ENCODE measurements at places on chromosomes 4 and X.

DNA sequence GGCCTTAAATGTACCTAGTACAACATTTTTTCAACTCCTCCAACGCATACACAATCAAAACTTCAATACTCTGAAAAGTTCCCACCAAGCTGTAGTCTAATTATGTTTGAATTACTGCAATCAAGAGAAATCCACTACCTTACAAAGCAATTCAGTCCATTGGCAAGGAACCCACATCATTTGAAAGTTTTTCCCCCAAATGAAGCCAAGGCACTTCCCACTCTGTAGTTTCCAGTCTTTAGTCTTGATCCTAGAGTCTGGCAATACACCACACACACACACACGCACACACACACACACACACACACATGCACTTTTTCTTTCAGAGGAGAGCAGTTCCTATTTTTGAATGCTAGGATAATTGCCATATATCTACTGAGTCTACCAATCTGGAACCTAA, 79.6 kb downstream of the ANTXR2 start:
- peak; percentile 17 for DNase-seq

GRCh38 chr4:153248641-153249198, 44.5 kb downstream of the TRIM2 start:
- DNase-seq, result no peak

GRCh38 chr4:163988865-163989264, 494.4 kb downstream of the TMA16 start:
- no peak for DNase-seq

DNA sequence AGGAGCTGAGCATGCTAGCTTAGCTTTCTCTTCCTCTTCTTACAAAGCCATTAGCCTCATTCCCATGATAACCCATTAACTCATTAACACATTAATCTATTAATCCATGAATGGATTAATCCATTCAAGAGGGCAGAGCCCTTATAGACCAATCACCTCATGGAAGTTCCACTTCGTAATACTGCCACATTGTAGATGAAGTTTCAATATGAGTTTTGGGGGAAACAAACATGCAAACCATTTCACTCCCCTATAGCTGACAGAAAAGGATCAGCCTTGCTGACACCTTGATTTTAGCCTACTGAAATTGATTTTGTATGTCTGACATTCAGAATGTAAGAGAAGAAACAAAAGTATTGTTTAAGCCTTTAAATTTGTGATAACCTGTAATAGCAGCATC, 251.8 kb upstream of the GALNTL6 start:
- DNase-seq, result no peak

GRCh38 chr4:3516836-3517730, 15.1 kb downstream of the LRPAP1 start:
- DNase-seq, result no peak

DNA sequence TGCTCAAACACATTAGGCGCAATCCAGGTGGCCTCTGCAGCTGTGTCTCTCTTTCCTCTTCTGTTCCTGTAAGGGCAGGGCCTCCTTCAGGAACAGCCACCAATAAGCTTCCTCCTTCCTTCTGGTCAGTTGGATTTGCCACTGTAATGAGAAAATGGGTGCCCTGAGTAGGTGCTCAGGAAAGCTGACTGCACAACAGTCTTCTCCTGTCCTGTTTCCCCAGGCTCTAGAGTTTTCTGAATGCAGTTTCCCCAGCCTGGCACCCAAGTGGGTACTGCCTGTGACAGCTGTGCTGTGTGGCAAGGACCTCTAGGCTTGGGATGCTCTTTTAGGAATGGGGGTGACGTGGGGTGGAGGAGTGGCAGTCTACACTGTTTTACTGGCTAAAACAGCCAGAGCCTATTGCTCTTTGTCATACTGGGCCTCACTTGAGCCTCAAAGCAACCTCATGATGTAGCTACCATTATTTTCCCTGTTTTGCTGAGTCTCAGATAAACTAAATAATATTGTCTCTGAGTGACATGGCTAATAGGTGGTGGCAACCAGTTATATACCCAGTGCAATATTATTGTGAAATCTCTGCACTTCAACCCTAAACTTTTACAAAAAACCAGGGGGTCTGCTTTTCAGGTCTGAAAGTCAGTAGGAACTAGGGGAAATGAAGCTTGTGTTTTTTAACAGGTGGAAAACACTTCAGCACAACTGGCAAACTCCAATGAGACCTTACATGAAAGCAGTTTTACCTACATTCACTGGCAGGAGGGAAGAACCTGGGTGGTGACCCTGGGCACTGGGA, 1.2 kb downstream of the CXCL2 start:
- no peak for DNase-seq

DNA sequence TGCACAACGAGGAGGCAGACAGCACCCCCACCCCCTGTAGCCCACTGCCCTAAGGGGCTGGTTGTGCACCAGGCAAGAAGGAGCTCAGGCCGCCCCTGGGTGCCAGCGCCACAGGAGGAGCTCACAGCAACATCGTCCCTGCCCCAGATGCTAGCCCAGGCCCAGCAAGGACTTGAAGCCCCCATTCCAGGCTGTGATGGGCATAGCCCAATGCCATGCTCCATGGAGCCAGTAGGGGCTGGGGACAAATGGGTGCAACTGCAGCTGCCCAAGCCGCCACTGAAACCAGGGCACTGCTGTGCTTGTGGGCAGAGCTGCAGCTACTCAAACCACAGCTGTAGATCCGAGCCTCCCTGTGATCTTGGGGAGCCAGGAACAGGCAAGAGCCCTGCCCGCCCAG, 241.3 kb upstream of the GIMD1 start:
- DNase-seq, result no peak

DNA sequence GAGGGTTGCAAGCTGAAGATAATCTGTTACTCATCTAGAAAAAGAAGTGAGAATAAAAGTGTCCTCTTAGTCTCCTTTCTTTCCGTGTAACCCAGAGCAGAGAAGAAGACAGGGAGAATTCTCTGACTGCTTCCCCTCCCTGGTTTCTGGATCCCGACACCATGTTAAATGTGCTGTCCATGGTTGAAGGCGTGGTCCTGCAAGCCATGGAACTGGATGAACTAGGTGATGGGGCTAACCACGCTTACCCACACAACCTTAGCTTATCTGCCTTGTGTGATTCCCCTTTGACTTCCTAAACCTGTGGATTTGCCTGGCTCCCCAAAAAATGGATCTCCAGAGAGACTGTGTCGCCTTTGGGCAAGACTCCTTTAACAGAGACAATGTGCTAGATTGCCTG, 907.6 kb downstream of the FSTL5 start:
- DNase-seq, result peak; percentile 10

- DNase-seq, result no peak
Measured at GRCh38 chr4:170386511-170386910, 296.8 kb upstream of the AADAT start.

GRCh38 chr4:154778264-154778663, 2.8 kb upstream of the RBM46 start:
- DNase-seq, result no peak

- no peak for DNase-seq
Measured at GRCh38 chrX:17585006-17585405, 152.3 kb upstream of the SCML1 start.

GRCh38 chr4:109302361-109303139, at the start of gene COL25A1:
TSS of gene COL25A1 (minus strand) at chr4:109302658.
- peak; percentile 75 for DNase-seq

- peak; percentile 96 for DNase-seq
Measured at GRCh38 chr4:23934915-23935314, 45.1 kb upstream of the PPARGC1A start.

DNA sequence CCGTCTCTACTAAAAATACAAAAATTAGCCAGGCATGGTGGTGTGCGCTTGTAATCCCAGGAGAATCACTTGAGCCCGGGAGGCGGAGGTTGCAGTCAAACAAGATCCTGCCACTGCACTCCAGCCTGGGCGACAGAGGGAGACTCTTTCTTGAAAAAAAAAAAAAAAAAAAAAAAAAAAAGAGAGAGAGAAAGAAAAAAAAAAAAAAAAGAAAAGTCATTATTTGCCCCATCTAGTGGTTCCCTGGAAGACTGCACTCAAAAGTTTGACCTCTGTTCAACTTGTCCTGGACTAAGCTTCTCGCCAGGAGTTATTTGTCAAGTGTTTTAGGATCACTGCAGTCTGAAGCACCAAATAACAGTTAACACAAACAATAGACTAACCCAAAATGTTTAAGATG, 45.3 kb upstream of the KCTD8 start:
- peak; percentile 23 for DNase-seq

DNA sequence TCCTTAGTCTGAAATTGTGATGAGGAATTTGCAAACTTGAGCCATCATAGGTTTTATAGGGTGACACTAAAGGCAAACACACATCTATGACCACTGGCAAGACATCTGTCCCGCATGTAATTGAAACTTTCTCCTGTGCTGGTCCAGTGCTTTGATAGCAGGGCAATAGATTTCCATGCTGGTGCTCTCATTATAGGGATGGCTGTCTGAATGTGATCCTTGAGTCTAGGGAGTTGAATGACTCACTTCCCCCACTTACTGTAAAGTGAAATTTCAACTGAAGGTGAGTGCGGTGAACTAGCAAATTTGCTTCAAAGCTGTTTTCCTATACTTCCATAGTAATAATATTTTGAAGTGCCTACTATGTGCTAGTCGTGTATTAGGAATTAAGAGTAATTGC, 1630.0 kb downstream of the STIM2 start:
- DNase-seq, result peak; percentile 1

DNA sequence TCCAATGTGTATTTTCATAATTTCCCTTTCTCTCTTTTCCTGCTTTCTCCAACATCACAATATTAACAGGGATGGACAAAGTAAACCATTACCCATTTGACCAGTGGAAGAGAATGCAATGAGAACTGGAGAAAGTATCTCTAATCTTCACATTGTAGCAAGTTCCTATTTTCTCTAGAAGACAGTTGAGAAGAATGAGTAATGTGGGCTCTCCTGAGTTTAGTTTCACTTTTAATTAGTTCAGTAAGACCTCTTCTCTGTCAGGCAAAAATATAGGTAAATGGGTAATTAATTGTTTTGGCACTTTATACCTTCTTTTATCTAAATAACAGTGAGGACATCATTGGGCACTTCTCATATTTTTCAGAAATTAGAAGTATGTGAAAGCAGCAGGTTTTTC, 602.0 kb downstream of the GLUD2 start:
- no peak for DNase-seq

DNA sequence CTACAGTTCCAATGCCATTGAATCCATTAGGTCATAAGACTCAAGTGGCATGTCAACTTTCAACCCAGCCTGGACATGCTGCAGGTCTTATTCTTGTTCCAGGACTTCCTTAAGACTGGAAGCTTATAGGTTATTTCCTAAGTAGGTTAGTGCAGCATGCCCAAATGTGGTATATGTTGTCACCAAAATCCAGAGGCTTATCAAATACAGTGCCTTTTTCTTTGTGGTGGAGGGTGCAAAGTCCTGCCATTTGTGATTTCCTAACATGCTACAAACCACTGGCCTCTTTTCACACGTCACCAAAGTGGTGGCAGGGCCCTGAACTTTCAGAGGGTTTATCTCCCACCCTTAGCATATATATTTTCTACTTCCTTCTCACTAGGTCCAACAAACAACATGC, 9.7 kb upstream of the TMEM184C start:
- DNase-seq, result no peak

DNA sequence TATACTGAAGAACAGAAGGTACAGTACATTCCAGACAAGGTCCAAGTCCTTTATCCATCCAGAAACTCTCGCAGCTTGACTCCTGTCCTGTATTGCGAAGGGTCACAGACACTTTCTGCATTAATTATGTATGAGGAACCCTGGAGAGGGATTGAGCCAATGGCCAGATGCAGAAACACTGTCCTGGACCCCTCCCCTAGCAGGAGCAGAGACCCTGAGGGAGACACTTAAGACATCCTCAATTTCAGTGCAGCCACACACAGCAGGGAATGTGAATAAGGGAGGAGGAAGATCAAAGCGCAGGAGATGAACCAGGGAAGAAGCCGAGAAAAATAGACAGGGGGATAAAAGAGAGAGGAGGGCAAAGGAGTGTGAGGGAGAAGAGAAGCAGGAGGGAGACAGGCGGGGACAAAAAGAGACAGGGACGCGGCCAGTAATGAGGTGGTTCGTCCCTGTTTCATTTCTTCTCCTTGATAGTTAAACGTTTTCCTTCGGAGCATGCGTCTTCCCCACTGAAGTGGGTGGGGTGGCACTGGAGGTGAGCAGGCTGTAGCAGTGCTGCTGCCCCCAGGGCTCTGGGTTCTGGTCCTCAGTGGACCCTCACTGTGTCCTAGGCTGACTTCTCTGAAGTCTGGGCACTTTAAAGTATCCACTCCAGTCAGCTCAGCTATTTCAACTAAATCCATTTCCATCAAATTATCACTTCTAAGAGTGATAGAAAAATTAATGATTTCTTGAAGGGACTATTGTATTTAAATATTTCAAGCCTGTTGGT, 356.4 kb upstream of the NOCT start:
- no peak for DNase-seq

DNA sequence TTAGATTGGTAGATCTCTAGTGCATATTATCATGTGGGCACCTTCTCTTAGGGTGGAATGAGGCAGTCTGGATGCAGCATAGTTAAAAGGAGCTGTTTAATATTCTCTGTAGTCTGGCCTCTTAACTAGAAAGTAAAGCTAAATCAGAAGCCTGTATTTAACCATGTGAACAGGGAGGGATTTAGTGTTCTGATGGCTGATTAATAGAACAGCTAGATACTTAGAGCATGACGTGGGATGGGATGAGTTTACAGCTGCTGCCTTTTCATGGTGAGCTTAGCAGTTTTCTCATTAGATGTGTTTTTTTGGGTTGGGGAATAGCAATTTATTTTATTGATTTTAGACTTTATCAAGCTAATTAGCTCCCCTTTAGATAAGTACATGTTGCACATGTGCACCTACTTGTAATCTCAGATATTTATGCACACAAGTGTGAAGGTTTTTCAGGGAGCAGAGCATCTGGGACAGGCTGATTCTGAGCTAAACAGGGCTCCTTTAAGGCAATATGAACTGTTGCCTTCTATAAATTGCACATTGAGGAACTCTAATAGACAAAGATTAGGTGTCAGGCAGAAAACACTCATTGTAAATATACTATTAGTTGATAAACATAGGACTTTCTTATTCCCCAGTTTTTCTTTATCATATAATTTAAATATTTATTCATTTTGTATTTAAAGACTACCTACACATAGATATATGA, 34.1 kb downstream of the YIPF6 start:
- no peak for DNase-seq

DNA sequence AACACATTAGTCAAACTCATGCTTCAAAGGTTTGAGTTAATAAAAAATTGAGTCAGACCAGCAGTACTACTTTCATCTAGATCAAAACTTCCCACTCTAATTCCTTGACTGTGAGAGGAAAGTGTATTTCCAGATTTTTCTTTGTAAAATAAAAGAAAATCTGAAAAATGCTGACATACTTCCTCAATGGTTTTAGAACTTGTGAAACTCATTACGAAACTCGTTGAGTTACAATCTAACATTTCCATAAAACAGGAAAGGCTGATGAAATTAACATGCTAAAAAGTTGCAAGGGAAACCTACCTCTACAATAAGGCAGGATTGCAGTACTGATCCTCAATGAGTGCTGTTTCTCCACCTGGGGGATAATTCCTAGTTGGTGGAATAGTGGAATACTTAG, 217.8 kb upstream of the HCCS start:
- no peak for DNase-seq

DNA sequence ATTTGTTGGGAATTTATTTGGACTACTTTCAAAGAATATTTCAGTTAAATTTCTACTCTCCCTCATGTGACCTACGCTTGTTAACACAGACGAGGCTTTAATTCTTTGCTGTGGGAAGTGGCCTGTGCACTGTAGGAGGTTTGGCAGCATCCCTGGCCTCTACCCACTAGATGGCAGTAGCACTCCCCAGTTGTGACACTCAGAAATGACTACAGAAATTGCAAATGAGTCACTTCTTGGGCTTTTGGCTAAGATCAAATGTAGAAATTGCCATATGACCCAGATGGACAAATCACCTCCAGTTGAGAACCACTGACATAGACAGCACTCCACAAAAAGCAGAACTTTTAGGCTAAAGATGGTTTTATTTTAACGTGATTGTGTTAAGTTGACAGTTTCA, 22.1 kb downstream of the PIR start:
- DNase-seq, result peak; percentile 76
